ENCODE measurements at places on chromosomes 6 and 20.
A peak's percentile ranks its signal among the peaks of the same experiment; 100 is the strongest.

DNA sequence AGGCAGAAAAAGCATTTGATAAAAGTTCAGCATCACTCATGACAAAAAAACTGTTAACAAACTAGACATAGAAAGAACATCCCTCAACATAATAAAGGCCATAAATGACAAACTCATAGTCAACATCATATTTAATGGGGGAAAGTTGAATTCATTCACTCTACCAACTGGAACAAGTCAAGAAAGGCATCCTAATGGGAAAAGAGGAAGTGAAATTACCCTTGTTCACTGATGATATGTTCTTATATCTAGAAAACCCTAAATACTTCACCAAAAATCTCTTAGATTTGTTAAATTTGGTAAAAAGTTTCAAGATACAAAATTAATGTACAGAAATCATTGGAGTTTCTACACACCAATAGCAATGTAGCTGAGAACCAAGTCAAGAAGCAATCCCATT lies 48.9 kb downstream of the GGTLC1 start:
- DNase-seq = no peak

DNA sequence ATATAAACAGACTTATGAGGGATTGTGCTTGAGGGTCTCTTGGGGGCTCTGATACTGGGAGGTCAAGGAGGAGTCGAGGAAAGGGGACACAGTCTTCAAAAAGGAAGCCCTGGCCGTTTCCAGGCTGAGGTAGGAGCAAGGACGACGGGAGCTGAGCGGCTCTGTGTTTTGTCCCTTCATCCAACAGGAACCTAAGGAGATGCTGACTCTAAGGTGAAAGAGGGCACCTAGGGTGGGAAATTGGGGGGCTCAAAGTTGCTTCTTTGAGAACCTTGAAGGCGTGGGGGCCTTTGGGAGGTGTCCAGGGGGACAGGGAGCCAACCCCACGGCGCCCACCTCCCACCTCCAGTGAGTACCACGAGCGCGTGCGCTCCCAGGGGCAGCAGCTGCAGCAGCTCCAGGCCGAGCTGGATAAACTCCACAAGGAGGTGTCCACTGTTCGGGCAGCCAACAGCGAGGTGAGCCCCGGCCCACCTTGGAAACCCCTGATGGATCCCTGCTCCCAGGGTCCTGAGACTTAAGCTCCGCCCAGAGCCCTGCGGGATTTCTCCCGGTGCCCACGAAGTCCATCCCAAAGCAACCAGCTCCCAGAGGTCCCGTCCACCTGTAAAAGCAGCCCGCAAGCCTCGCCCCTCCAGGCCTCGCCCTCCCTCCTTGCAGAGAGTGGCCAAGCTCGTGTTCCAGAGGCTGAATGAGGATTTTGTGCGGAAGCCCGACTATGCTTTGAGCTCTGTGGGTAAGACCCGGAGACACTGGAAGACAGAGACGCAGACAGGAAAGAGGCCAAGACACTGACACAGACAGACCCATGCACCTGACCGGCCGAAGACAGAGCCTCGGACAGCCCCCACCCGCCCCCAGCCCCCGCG lies 2.9 kb downstream of the SPAG4 start:
- no peak for DNase-seq

DNA sequence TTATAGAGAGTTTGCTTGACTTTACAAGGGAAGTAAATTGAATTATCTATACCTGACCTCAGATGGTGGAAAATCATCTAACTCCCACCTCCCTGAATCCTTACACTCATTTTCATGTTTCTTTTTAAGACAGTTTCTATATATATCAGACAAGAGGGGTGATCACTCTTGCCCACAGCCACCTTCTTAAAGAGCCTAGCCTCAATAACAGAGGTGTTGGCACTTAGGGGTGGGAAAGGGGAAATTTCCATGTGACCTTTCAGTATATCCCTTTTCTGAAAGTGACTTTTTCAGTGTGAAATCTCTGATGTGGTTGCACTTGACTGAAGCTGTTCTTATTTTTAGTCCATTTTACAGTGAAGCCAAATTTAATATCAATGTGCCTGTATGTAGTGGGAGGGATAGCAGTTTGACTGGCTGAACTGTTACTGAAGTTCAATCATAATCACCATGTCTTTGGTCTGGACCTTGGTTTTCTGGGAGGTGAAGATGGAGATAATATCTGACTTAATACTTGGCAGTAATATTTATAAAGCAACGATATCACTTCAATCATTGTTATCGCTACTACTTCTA lies 141.3 kb downstream of the MAP3K7 start:
- no peak for DNase-seq

GRCh38 chr20:38132910-38133501 lies 32.1 kb downstream of the TGM2 start:
- no peak for DNase-seq

- DNase-seq = no peak
Measured at GRCh38 chr6:92047152-92047850, 1372.1 kb downstream of the EPHA7 start.

GRCh38 chr6:33577106-33577535 lies 3.0 kb downstream of the BAK1 start:
- DNase-seq = no peak

GRCh38 chr20:61500791-61501321 lies 248.8 kb downstream of the CDH4 start:
- DNase-seq = no peak

DNA sequence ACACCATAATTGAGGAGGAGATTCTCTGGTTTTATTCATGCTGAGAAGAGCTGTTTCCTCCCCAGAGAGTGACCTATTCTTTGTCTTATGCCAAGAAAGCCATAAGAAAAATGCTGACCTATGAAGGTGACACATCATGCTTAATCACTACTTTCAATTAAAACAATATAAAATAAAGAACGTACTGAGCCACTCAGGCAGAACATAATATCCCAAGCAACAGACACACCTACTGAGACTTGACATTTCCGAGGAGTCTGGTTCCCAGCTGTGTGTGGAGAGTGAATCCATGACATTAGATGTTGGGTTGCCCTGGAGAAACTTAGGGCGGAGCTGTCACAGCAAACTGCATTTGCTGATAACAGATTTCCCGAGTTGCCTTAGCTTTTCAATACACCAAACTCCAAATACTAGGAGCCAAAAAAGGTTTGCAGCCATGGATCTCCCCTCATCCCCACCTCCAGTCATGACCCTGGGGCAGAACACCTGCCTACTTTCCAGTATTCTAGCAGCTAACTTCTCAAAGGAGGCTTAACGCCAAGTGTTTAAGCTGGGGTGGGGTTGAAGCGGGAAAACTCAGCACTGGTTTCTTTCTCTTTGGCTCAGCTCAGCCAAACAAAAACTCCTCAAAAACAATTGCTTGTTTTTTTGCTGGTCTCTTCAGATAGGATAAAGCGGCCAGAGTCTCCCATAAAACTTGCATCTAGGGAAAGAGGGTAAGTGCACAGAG lies 92.2 kb downstream of the BACH2 start:
- no peak for DNase-seq

DNA sequence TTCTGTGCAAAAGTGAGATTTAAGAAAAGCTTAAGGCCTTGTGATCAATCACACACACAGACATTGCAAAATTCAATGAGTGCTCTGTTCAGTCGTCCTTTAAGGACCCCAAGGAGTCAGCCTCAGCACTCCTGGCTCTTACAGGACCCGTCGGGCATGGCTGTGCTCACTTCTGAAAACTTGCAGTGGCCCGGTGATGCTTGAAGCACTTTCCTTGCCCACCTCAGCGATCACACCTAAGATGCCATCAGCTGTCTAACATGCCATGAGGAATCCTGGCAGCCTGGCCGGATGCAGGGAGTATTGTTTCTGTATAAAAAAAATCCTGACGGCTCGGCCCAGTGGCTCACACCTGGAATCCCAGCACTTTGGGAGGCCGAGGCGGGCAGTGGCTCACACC lies 101.4 kb upstream of the LAMP5 start:
- DNase-seq = no peak

GRCh38 chr20:1061484-1062221 lies 56.7 kb upstream of the PSMF1 start:
- DNase-seq = no peak

DNA sequence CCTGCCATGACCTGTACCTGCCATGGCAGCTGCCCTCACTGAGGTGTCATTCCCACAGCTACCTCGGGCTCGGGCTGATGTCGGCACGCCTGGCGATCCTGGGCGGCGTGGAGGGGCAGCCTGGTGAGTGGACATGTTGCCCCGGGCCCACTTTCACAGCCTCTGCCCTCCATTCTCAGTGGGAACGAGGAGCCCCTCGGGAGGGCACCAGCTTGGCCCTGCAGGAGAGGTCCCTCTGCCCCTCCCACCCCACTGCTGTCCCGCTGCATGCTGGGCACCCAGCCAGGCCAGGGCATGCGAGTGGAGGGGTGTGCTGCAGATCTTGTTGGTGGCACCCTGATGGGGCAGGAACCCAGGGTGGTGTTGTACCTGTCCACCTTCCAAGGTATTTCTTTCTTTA lies 23.0 kb downstream of the ENTPD6 start:
- DNase-seq = no peak

- peak; percentile 68 for DNase-seq
Measured at GRCh38 chr6:74805916-74806696, 399.7 kb downstream of the COL12A1 start.

DNA sequence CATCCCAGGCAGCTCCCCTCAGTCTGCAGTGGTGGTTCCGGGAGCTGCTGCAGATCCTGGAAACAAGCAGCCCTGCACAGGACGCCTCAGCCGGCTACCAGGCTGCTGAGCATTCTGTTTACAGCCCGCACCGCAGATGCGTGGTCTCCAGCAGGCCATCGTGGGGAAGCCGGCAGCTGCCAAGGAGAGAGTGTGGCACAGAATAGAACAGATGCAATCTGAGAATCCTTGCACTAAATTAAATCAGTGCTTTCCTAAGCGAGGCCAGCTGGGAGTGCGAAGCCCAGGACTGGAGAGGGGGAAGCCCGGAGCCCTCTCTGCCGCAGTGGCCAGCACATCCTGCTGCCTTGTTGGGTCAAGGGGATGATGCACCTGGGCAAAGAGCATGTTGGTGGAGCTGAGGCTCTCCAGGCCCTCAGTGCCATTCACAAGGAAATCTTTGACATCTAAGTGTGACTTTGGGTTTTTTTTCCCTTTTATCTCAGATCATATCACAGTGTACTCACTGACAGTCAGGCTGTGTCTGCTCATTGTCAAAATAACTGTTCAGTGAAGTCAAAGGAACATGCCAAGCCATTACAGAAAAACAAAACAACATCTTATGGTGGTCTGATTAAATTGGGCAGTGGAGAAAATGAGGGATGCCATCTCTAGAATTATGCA lies 118.1 kb downstream of the SYNDIG1 start:
- peak; percentile 19 for DNase-seq

- DNase-seq = no peak
Measured at GRCh38 chr6:125717120-125717731, 32.2 kb upstream of the HEY2 start.

GRCh38 chr20:37882961-37883712 lies 19.8 kb upstream of the VSTM2L start:
- DNase-seq = no peak

DNA sequence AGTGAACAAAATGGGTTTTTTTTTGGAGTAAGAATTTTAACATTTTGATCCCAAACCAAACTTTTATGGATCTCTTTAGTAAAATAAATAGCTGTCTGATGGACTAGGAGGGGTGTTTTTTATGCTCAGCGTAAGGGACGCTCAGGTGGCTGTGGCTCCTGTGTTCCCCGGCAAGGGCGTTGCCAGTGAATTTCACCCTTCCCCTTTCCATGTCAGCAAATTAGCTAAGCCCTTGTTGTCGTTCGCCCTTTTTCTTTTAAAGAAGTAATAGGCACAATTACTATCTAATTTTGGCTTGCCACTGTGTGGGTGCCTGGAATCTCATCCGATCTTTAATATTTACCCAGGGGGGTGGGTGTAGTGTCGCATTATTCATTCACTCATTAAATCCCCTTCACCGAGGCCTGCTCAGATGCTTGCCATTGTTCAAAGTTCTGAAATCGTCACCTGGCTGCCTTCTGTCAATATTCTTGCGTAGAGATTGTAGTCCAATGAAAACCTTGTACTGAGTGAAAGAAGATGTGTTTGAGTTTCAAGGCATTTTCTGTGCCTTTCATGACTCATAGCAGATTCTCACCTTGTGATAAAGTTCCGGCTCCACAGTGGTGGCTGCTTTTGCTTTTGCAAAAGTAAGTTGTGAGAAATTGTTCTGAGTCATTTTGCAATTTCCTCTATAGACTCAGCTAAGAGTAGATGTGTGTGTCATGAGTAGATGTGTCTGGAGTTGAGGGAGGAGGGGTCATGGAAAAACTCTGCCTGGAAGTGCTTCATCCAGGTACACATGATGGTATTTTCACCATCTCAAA lies 40.0 kb upstream of the CLDN20 start:
- no peak for DNase-seq

DNA sequence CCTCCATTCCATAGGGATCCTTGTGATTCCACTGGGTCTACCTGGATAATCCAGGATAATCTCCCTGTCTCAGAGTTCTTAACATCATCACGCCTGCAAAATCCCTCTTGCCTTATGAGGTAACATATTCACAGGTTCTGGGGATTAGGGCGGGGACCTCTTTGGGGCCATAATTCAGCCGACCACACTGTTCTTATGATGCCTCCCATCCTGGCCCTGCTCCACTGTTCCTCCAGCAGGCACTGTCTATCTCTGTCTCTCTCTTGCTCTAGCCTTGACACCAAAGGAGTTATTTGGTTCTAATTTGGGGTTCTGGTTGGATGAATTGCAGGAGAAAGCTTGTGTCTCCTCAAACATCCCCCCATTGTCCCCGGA lies 168.1 kb downstream of the NFATC2 start:
- no peak for DNase-seq

DNA sequence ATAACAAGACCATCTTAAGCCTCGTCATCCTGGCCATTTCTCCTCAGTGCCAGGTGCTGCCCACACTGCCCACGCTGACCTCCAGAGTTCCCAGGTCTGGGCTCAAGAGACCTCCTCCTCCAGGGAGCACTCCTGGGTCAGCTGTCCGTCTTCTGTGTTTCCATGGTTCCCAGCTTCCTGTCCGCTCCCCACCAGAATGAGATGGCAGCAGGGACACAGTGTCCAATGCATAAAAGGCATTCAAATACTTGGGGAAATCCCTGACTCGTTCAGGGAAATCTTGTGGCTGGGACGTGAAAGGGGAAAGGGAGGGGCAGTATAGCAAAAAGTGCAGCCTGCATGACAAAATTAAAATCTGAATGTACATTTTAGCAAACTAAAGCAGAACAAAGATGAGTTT lies 54.3 kb downstream of the SLC23A2 start:
- no peak for DNase-seq

GRCh38 chr6:139443231-139444112 lies 69.0 kb upstream of the CITED2 start:
- DNase-seq = no peak

- no peak for DNase-seq
Measured at GRCh38 chr6:42147138-42147562, 4.7 kb upstream of the C6orf132 start.

DNA sequence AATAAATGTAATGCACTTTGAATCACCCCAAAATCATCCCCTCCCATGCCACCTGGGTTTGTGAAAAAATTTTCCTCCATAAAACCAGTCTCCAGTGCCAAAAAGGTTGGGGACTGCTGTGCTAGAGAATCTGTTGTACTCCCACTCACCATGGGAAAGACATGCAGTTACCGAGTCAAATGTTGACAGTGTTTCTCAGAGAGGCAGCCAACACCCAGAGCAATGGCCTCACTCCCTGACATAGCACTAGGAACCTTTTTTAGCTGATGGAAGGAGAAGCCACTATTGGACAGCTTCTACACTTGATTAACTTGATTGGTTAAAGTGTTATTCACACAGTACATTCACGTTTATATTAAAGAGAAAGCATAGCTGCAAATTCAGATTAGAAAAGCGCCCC lies 59.8 kb upstream of the MANEA start:
- no peak for DNase-seq

- no peak for DNase-seq
Measured at GRCh38 chr6:78614961-78615360, 252.4 kb upstream of the IRAK1BP1 start.

- DNase-seq = no peak
Measured at GRCh38 chr6:38051819-38052434, 232.4 kb downstream of the ZFAND3 start.

All from hindlimb muscle (tissue), 1 donor.